ENCODE measurements at places on chromosomes 3 and 15. TPM values are rescaled to one million over a fixed set of nuclear protein-coding genes. Genes with fewer than 3 reads are reported as not detected.

Gene MUC13
- total RNA-seq, result not detected

Gene CCR5
- 2.6 TPM for total RNA-seq

Gene ANKRD63
- not detected for total RNA-seq

Gene GOLGA8H
- not detected for total RNA-seq

Gene PRTG
- total RNA-seq, result not detected

Gene IFT57
- total RNA-seq, result 43.0 TPM

Gene CLDN18
- total RNA-seq, result not detected

Gene LRRK1
- total RNA-seq, result 0.31 TPM

Gene VGLL3
- not detected for total RNA-seq

Measured in CD8-positive, alpha-beta memory T cell (primary cell).